ENCODE measurements at places on chromosomes 13 and 19.
A peak's percentile ranks its signal among the peaks of the same experiment; 100 is the strongest.

DNA sequence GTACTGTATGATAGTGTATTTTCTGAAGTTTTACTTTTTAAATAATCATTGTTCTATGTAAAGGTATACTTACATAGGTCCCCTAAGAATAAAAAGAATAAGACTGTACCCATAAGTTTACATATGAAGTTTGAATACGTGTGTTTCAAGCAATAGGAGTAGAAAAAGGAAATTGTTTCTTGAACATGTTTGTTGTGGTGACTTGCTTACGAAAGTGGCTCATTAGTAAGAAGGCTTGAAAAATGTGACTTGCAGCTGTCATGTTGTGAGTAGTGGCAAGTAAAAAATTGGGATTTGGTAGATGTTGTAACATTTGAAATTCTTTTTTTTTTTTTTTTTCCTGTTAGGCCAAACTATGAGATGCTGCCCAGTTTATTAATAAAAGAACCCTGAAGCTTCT is 203.3 kb downstream of the LMO7 start:
- DNase-seq, result no peak

DNA sequence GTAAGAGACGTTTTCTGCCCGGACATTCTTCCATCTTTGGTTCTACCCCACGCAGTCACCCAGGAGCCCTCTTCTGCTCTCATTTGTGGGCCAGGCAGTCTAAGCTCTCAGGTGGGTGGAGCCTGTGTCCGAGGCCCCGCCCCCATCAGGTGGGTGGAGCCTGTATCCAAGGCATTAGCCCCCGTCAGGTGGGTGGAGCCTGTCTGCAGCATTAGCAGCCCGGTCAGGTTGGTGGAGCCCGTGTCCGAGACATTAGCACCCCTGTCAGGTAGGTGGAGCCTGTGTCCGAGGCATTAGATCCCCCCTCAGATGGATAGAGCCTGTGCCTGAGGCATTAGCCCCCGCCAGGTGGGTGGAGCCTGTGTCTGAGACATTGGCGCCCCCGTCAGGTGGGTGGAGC is 45.5 kb upstream of the C13orf46 start:
- no peak for DNase-seq

- DNase-seq, result peak; percentile 80
Observed at GRCh38 chr13:66312312-66313087, 917.6 kb downstream of the PCDH9 start.

DNA sequence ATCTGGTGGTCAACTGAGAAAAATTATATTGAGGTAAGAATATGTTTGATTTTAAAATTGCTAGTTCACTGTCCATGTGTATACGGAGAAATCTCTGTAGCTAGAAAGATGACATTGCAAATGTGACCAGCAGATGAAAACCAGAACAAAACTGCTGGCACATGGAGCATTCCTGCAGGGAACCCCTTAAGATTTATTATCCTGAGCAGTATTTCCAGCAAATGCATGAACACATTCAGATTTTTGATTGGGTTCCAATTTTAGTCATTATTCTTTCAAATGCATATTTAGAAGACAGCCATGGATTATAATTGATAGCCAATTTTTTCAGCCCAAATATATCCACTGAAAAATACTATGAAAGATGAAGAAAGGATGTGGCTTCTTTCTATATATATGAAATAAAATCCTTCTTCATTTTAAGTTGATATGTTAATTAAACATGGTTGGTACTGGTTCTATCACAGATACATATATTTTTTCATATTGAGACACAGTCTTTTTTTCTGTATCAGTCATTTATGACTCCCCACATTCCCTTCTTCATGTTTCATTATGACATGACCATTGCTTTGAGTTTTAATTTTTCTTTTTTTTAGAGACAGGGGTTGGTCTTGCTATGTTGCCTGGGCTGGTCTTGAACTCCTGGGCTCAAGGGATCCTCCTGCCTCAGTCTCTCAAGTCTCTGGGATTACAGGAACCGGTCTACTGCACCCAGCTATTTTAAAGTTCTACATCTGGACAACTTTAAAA is 376.5 kb downstream of the KLF12 start:
- peak; percentile 53 for DNase-seq

GRCh38 chr13:109816112-109816807 is 29.9 kb upstream of the IRS2 start:
- DNase-seq, result peak; percentile 40

DNA sequence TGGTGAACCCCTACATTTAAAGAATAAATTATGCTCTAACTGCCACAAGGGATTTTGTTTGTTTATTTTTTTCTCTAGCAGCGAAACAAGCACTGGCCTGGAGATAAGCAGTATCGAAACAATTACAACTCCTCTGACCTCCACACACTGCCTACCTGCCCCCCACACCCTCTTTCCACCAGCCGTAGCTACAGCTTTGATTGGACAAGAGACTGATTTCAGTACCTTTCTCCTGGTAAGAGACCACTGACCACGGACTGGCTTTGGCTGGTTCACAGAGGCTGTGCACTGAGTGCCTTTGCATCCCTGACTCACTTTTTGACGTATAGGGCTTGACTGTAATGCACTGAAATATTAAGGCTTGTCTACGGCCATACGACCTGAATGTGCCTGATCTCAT is 7.4 kb upstream of the ZDHHC20 start:
- no peak for DNase-seq

DNA sequence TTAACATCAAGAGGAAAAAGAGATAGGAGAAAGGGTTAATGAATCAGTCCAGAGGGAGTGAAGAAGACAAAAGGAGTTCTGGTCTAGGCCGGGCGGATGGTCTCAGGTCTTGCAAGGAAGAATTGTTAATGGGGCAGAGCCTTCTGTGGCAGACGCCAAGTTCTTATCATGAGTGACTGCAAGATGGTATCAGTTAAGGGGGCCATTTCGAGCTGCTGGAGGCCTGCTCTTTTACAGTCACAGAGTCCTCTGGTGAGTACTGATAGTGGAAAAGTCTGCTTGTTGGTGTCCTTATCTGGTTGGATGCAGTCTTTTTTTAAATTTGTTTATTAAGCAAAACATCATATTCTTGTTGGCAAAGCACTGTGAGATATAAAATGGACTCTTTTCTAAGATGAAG is 590.9 kb upstream of the SGCG start:
- no peak for DNase-seq

- peak; percentile 52 for DNase-seq
Observed at GRCh38 chr13:44271031-44271455, 102.6 kb upstream of the SERP2 start.

- DNase-seq, result no peak
Observed at GRCh38 chr13:49922301-49922700, 13.8 kb downstream of the SPRYD7 start.

- DNase-seq, result no peak
Observed at GRCh38 chr19:33143897-33144405, 12.0 kb downstream of the WDR88 start.

DNA sequence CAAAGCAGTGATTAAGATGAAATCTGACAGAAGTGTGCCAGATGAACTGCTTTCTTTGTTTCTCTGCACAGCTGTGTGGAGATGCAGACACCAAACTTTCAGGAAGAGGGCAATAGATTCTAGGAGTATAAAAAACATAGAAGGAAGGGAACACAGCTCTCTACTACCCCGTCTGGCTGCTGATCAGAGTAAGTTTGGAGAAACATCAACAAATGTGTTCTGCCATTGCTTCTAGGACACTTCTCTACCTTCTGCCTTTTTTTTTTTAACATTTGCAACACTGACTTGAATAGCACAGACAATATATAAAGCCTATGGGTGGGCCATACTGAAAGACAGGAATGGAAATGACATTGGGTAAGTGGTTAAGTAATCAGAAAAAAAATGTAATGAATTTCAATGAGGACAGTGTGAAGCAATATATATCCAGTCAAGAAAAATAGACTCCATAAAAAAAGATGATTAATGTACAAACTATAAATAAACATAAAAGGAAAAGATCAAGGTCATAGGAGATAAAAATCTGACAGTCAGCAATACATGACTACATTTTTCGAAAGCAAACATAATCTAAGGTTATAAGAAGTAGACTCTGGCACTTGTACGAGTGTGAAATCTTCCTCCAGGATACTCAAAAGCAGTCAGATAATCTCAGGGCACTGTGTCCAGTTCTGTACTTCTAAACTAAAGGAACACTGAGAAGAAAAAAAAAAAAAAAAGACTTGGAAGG is 21.4 kb downstream of the NUFIP1 start:
- DNase-seq, result no peak

GRCh38 chr19:28737021-28737895 is 475.7 kb downstream of the UQCRFS1 start:
- peak; percentile 7 for DNase-seq

DNA sequence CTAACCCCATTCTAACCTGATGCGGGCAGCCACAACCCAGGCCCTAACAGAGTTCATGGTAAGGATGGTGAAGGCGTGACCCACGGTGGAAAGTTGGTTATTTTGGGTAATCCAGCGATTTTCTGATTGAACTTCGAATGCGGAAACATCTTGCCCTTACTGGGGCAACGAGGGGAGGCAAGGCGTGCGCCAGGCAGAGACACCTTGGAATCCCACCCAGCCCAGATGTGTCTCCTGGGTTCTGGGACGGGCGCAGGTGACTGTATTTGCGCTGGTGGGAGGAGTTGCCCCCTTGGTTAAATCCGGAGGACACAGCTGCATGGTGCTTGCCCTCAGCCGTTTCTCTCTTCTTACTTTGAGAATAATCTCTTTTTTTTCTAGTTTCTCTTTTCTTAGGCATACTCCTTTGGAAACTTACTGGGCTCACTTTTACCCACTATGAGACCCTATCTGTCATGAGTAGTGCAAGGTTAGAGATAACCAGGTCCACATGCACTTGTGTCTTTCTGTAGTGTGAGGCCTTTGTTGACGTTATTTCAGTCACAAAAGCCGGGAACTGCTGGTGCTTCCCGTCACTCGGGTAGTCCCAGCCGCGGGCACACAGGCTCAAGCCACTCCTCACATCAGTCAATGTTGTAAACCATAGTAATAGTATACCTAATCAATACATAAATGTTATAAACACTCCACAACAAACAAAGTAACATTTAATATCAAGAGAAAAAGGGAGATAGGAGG is 81.5 kb downstream of the ATP11A start:
- no peak for DNase-seq

DNA sequence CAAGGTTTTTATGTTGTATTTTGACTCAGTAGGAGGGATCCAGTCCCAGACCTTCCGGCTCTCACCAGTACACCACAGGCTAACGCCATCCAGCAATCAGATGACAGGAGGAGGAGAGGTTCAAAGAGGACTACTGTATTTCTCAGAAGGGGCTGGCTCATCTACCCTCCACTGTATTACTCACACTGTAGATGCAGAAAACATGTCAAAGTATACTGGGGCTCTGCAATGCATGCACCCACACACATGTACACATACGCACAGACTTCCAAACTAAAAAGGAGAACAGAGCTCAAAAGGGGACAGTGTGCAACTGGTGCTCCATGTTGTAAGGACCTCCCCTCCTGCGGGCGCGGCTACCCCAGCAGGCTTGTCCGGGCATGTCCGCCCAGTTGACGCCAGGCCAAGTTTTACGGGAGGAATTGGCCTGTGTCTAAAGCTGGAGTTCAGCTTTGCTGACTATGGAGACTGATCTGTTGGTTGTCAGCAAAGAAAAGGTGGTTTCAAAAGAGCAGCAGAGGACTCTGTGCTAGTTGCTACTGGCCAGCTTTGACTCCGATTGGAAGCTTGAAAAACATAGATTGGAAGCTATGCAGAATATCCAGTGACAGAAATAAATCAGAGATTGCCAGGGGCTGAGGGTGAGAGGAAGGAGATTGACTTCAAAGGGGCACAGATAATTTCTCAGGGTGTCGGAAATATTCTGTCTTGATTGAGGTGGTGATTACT is 314.2 kb downstream of the DLEU7 start:
- peak; percentile 95 for DNase-seq

GRCh38 chr13:53045189-53045588 is 16.6 kb downstream of the OLFM4 start:
- no peak for DNase-seq

DNA sequence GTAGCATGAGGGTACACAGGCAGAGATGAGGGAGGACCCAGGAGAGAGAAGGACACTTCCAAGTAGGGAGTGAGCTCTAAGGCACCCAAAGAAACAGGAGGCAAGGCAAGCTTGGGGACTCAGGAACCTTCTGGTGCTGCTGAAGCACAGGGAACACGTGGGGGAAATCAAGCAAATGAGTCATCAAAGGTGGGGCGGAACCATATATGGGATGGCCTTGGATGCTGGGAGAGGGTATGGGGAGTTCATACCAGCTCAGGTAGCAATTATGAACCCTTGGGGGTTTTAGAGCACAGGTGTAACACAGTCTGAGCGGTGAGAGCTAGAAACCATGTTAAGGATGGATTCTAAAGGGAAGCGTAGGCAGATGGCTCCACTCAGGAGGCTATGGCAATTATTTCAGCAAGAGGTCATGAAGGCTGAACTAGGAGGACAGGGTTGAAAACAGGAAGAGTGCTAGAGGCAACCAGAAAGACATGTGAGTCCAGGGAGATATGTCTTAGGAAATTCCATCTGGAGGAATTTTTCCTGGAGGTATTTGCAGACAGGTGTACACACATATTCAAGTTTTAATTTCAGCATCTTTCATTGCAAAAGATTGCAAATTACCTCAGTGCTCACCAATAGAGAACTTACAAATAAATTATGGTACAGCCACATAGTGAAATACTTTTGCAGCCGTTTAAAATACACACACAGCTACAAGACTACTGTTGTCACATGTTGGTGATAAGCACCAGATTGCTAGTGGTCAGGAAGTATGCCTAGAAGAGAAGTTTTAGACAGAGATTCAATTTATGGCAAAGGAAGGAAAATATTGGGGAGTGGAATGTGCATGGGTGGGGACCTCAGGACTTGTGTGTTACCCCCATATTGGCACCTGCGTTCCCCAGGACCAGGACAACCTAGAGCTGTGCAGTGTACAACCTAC is 77.0 kb downstream of the STARD13 start:
- DNase-seq, result no peak

GRCh38 chr13:57630661-57631595 is 616 bp upstream of the PCDH17 start:
- peak; percentile 79 for DNase-seq

Data from astrocyte (in vitro differentiated cells and primary cell).